ENCODE measurements at places on chromosomes 1 and 21.

- DNase-seq: no peak
These were observed 540.1 kb upstream of the RGS18 start for GRCh38 chr1:191618181-191618580.

GRCh38 chr1:222546091-222546490, 1.8 kb downstream of the HHIPL2 start:
- DNase-seq: no peak

GRCh38 chr1:214638459-214638807, 35.4 kb downstream of the CENPF start:
- DNase-seq: no peak

GRCh38 chr1:17194133-17194475, 10.8 kb upstream of the PADI1 start:
- no peak for DNase-seq

- no peak for DNase-seq
These were observed 1148.1 kb upstream of the NCAM2 start for GRCh38 chr21:19850157-19850556.

GRCh38 chr1:67463298-67463955, 33.2 kb upstream of the SERBP1 start:
- no peak for DNase-seq

- no peak for DNase-seq
These were observed 440.9 kb downstream of the PRDM2 start for GRCh38 chr1:14140831-14141401.

- DNase-seq: no peak
These were observed 178.3 kb downstream of the RERE start for GRCh38 chr1:8639148-8639547.

GRCh38 chr1:66757722-66758240, 5.5 kb downstream of the DYNLT5 start:
- DNase-seq: no peak

- DNase-seq: no peak
These were observed 96.2 kb upstream of the MARK1 start for GRCh38 chr1:220431554-220432239.

Data from right kidney (tissue), 9 donors.